H9 (cell line): ENCODE measurements at places on chromosomes 11 and 22.
A peak's percentile ranks its signal among the peaks of the same experiment; 100 is the strongest.

- no peaks in the 10 kb centered on the region for H3K36me3 ChIP-seq
- no peak overlapping the region for H3K27ac ChIP-seq
- H3K27me3 ChIP-seq, result no peaks in the 10 kb centered on the region
- no peaks in the 10 kb centered on the region for H3K4me1 ChIP-seq
- H3K4me3 ChIP-seq, result peak overlapping the region; percentile 30; the same call in 1 of the 3 replicates
These were observed 13.8 kb upstream of the P2RY6 start for GRCh38 chr11:73258104-73259035.

DNA sequence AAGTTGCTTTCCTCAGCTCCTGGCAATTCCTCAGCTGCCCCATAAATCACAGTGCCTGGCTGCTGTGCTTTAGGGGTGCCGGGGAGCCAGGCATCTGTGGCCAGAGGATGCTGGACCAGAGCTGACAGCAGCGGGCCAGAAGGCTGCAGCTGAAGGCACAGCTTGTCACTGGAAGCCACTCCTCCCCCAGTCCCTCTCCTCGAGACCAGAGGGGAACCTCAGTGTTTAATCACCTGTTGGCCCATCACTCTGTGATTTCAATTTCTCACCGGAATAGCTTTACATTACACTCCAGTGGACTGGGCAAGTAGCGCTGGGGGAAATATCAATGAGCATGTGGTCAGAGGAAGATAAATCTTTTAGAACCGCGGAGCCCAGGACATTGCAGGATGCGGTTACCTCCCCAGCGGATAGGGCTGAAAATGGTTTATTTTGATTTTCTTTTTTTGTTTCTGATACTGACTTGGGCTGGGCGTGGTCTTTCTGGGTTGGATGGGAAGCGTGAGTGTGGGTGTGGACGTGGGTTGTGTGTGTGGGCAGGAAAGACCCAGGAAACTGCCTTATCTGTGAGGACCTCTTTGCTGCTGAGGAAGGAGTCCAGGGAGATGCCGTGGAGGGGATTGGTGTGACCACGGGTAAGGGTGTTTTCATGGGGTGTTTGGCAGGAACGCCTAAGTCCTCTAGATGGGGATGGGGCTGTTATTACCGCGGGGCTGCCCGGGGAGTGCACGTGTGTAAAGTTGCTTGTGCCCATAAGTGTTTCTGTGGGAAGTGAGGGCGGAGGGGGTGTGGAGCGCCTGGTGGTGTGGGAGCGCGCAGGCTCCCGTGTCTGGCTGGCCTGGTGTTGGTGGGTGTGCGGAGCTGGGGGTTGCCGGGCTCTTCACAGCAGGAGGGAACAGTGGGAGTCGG, 4.0 kb downstream of the DAGLA start:
- H3K36me3 ChIP-seq, result no peaks in the 10 kb centered on the region
- DNase-seq, result peak; percentile 21
- H3K27ac ChIP-seq, result no peak overlapping the region

DNA sequence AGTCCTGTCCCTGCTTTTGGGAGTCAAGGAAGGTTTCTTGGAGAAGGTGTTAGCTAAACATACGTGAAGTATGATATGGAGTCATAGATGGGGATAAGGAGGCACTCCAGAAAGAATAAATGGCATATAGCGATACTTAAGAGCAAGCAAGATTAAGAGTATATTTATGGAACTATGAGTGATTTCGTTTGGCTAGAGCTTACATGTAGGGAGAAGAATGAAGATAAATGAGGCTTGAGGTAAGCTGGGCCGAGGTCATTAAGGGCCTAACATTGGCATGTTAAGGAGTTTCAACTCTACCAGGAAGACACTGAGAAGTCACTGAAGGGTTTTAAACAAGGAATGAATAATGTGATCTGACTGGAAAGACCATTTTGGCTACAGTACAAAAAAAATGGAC, 33.3 kb downstream of the EIF3M start:
- H3K4me1 ChIP-seq, result no peaks in the 10 kb centered on the region
- H3K27ac ChIP-seq, result no peak overlapping the region
- H3K4me3 ChIP-seq, result no peak overlapping the region
- H3K36me3 ChIP-seq, result no peaks in the 10 kb centered on the region; the same call in 1 of the 3 replicates
- no peak for DNase-seq

- H3K27ac ChIP-seq, result no peak overlapping the region
- H3K27me3 ChIP-seq, result no peaks in the 10 kb centered on the region
- no peak for DNase-seq
- H3K4me3 ChIP-seq, result no peak overlapping the region
These were observed 57.2 kb downstream of the GRAMD1B start for GRCh38 chr11:123487157-123487744.

- peaks cover 83% of the 10 kb centered on the region for H3K36me3 ChIP-seq
- H3K4me1 ChIP-seq, result no peaks in the 10 kb centered on the region
- DNase-seq, result no peak
- H3K4me3 ChIP-seq, result no peak overlapping the region
- no peak overlapping the region for H3K27ac ChIP-seq
- H3K27me3 ChIP-seq, result no peaks in the 10 kb centered on the region
These were observed 109.2 kb downstream of the TTC17 start for GRCh38 chr11:43467958-43468357.

DNA sequence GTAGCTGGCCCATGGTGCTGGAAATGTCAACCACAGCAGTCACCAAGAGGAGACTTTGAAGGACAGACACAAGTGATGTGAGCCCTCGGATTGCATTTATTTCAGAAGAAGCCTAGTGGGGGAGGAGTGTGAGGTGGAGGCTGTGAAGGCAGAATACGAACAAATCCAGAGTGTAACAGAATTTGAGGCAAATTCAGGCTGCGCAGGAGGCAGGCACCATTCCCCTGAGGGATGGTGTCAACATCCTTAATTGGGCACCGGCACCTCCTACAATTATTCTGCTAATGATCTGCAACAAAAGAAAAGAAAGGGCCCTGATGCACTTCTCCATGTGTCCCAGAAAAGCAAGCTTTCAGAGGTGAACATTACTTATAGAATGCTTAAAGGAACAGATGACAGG, 32.2 kb downstream of the CWC15 start:
- no peaks in the 10 kb centered on the region; the same call in 2 of the 3 replicates for H3K36me3 ChIP-seq
- H3K4me3 ChIP-seq, result no peak overlapping the region
- H3K27ac ChIP-seq, result no peak overlapping the region
- H3K4me1 ChIP-seq, result peaks cover 3% of the 10 kb centered on the region; the same call in 1 of the 2 replicates
- no peaks in the 10 kb centered on the region for H3K27me3 ChIP-seq

DNA sequence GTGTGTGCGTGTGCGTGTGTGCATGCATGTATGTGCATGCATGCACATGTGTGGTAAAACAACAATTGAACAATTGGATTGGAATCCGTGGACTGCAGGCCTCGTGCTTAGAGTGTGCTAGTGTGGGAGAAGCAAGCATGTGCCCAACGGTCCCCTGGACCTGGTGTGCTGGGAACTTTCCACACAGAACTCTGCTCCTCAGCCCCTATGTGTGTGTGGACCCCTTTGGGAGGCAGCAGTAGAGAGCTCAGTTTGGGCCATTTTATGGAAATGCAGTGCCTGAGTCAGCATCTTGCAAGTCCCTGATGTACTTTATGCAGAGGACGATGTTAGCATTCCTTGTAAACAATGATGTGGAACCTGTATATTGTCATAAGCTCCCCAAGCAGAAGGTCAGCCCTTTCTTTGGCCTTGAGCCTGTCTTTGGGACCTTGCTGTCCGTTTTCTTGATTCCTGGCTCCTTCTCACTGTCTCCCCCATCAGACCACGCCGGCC, 167.3 kb downstream of the TBC1D22A start:
- no peak overlapping the region for H3K4me3 ChIP-seq
- H3K36me3 ChIP-seq, result no peaks in the 10 kb centered on the region
- no peak overlapping the region for H3K27ac ChIP-seq
- H3K27me3 ChIP-seq, result no peaks in the 10 kb centered on the region
- no peak for DNase-seq

GRCh38 chr11:120314861-120315260, 10.2 kb upstream of the TLCD5 start:
- H3K36me3 ChIP-seq, result no peaks in the 10 kb centered on the region
- H3K4me3 ChIP-seq, result no peak overlapping the region
- H3K27me3 ChIP-seq, result no peaks in the 10 kb centered on the region
- DNase-seq, result no peak
- H3K4me1 ChIP-seq, result peaks cover 2% of the 10 kb centered on the region; the same call in 1 of the 2 replicates
- H3K27ac ChIP-seq, result no peak overlapping the region

DNA sequence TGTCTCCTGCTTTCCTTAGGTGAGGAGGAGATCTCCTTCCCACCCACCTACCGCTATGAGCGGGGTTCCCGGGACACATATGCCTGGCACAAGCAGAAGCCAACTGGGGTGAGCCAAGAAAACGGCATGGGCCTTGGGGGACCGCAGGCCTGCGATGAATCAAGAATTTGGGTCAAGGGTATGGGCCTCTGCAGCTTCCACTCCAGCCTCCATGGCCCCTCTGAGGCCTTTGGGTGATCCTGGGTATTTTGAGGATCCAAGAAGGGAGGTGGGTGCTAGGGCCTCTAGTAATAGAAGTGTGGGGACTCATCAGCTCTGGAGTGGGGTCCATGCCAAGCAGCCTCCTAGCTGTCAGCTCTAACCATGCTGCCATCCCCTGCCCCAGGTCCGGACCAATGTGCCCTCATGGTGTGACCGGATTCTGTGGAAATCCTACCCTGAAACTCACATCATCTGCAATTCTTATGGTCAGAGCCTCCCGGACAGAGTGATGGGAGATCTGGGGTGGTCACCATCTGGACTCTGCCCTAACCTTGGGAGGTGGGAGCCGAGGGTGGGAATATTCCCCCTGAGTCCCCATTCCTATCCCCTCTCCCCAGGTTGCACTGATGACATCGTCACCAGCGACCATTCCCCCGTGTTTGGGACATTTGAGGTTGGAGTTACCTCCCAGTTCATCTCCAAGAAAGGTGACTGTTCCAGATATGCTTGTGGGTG, 8.6 kb downstream of the INPPL1 start:
- no peak overlapping the region for H3K4me3 ChIP-seq
- no peak for DNase-seq
- H3K27me3 ChIP-seq, result no peaks in the 10 kb centered on the region
- peaks cover 3% of the 10 kb centered on the region; the same call in 1 of the 2 replicates for H3K4me1 ChIP-seq

DNA sequence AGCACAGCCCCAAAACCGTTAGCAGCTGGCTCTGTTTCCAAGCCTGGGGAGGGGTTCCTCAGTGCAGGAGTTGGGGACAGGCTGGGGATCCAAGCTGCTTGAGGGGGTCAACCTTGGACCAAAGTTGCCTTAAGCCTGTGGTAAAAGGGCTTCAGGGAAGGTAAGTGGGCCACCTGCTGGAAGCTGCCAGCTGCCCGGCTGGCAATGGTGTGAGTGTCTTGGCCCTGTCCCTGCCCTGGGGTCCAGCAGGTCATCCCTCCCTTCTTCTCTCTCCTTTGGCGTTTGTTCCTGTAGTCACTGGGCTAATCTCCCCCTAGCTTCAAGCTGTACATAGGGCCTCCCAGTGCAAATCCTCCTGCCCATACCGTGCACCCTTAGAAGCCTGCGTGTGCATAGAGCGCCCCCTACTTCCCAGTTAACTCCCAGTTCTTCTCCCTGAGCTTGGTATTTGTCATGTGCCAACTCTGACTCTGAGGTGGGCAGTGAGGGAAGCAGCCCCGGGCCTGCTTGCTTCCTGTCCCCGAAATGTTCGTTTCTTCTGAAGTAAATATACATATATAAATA, 4.4 kb downstream of the TMEM258 start:
- no peak overlapping the region for H3K27ac ChIP-seq
- H3K27me3 ChIP-seq, result no peaks in the 10 kb centered on the region
- peaks cover 29% of the 10 kb centered on the region for H3K36me3 ChIP-seq

GRCh38 chr11:88402784-88403183, 65.2 kb upstream of the CTSC start:
- H3K27me3 ChIP-seq, result no peaks in the 10 kb centered on the region
- H3K4me3 ChIP-seq, result no peak overlapping the region; the same call in 2 of the 3 replicates
- no peak for DNase-seq
- H3K27ac ChIP-seq, result no peak overlapping the region

DNA sequence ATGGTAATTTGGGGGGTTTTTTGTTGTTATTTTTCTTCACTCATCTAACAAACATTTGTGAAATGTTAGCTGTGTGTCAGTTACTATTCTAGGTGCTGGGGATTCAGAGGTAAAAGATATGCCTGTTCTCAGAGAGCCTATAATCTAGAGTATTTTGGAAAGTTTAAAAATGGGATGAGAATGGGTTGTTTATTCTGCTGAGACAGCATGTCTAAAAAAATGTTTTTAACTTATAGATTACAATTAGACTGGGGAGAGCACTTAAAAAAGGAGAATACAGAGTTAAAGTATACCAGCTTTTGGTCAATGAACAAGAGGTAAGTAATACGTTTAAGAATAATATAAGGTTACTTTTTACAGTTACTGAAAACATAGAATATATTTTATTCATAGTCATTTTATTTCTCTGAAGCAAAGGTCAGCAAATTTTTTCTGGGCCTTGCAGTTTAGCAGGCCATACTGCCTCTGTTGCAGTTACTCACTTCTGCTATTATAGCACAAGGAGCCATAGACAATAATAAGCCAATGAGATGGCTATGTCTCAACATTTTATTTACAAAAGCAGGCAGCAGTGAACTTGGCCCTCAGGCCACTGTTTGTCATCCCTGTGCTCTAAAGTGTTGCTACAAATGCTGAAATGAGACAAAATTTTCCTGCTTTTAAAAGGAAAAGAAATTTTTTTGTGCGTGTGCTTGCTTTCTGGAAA, 60.0 kb downstream of the DKK3 start:
- H3K27me3 ChIP-seq, result no peaks in the 10 kb centered on the region
- DNase-seq, result no peak
- no peak overlapping the region for H3K4me3 ChIP-seq
- H3K36me3 ChIP-seq, result peaks cover 18% of the 10 kb centered on the region

- H3K36me3 ChIP-seq, result peaks cover 2% of the 10 kb centered on the region; the same call in 1 of the 3 replicates
- DNase-seq, result no peak
- H3K27me3 ChIP-seq, result no peaks in the 10 kb centered on the region
- H3K4me1 ChIP-seq, result peaks cover 6% of the 10 kb centered on the region; the same call in 1 of the 2 replicates
- no peak overlapping the region for H3K27ac ChIP-seq
These were observed 121.6 kb downstream of the DDX10 start for GRCh38 chr11:108786281-108786990.

DNA sequence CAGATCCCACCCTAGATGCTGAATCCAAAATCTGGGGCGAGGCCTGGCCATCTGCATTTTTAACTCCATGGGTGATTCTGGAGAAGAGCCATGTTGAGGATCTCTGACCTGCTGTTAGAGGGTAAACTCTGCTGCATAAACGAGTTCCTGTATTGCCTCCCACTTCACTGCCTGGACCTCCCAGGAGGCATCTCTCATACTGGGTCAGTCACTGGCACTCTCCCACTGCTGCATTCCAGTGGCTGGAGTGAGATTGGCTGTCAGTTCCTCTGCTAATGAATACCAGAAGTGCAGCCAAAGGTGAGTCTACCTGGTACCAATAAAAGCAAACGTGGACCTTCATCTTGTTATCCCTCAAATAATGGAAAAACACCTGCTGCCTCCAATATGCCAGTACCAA, 10.3 kb downstream of the POLDIP3 start:
- H3K27ac ChIP-seq, result no peak overlapping the region
- no peak for DNase-seq
- peaks cover 2% of the 10 kb centered on the region; the same call in 1 of the 2 replicates for H3K4me1 ChIP-seq
- no peaks in the 10 kb centered on the region for H3K27me3 ChIP-seq
- peaks cover 79% of the 10 kb centered on the region for H3K36me3 ChIP-seq
- H3K4me3 ChIP-seq, result no peak overlapping the region

- no peaks in the 10 kb centered on the region; the same call in 1 of the 2 replicates for H3K4me1 ChIP-seq
- H3K36me3 ChIP-seq, result peaks cover 4% of the 10 kb centered on the region; the same call in 1 of the 2 replicates
- no peak overlapping the region for H3K4me3 ChIP-seq
- no peaks in the 10 kb centered on the region for H3K27me3 ChIP-seq
- no peak for DNase-seq
- no peak overlapping the region for H3K27ac ChIP-seq
These were observed 30.9 kb upstream of the CSNK1E start for GRCh38 chr22:38347944-38348750.

GRCh38 chr22:46640293-46641055, 20.3 kb downstream of the GRAMD4 start:
- no peaks in the 10 kb centered on the region for H3K4me1 ChIP-seq
- no peaks in the 10 kb centered on the region for H3K27me3 ChIP-seq
- H3K36me3 ChIP-seq, result peaks cover 5% of the 10 kb centered on the region; the same call in 2 of the 3 replicates
- H3K4me3 ChIP-seq, result no peak overlapping the region
- DNase-seq, result no peak
- no peak overlapping the region for H3K27ac ChIP-seq
